ENCODE measurements at places on chromosomes 5 and 9.

DNA sequence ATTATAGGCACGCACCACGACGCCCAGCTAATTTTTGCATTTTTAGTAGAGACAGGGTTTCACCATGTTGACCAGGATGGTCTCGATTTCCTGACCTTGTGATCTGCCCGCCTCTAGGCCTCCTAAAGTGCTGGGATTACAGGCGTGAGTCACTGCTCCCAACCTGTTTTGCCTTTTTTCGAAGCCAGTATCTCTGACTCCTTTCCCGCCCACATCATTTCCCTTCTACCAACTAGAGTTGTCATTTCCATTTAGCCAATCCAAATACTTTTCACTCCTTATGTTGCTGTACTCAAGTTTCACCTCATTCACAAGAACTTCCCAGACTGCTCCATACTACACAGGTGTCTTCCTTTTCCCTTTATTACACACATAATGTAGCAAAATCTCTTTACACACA, 502.6 kb upstream of the CDH6 start:
- DNase-seq: no peak

GRCh38 chr9:95157481-95158151, 159.9 kb downstream of the FANCC start:
- no peak for DNase-seq

GRCh38 chr5:108560581-108560980, 178.7 kb upstream of the FBXL17 start:
- DNase-seq: no peak

DNA sequence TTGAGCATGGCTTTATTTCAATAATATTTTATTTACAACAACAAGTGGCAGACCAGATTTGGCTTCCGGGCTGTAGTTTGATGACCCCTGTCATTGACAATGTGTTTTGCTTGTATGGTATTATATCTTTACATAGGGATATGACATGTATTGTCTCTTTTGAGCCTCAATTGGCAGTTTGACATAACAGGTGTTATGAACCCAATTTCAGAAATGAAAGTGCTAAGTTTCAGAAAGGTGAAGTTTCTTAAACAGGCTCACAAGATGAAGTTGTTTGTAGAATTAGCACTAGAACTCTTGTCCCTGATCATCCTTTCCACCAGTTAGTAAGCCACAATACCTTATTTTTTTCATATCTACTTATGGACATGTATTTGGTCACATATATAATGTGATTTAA, 303.0 kb upstream of the GRIA1 start:
- DNase-seq: no peak

GRCh38 chr5:102036927-102037326, 259.2 kb downstream of the SLCO4C1 start:
- DNase-seq: no peak

All from stimulated activated CD8-positive, alpha-beta memory T cell treated with anti-CD3 and anti-CD28 coated beads, Interleukin-4, amount 100 ng/mL, for 24 hours (primary cell).